Bronchial epithelial cell (primary cell): ENCODE measurements at places on chromosomes 6 and 20. TPM values are rescaled to one million over a fixed set of nuclear protein-coding genes. Genes with fewer than 3 reads are reported as not detected.

The OLIG3 gene
- total RNA-seq, result not detected in 2 replicates

The PRL gene
- total RNA-seq, result not detected in 2 replicates

The CGAS gene
- 3.6 and 3.9 TPM in 2 replicates for total RNA-seq

The BCAS1 gene
- 0.90 TPM in 1 of 2 replicates, not detected in the other for total RNA-seq

The CST11 gene
- not detected in 2 replicates for total RNA-seq

The RRAGD gene
- total RNA-seq, result 3.4 and 5.5 TPM in 2 replicates

GRCh38 chr6:106451439-106451838 is 90.9 kb downstream of the CRYBG1 start:
- DNase-seq, result peak; percentile 43

- DNase-seq, result peak; percentile 91
Measured at GRCh38 chr6:165556116-165556843, 106.8 kb downstream of the PDE10A start.

DNA sequence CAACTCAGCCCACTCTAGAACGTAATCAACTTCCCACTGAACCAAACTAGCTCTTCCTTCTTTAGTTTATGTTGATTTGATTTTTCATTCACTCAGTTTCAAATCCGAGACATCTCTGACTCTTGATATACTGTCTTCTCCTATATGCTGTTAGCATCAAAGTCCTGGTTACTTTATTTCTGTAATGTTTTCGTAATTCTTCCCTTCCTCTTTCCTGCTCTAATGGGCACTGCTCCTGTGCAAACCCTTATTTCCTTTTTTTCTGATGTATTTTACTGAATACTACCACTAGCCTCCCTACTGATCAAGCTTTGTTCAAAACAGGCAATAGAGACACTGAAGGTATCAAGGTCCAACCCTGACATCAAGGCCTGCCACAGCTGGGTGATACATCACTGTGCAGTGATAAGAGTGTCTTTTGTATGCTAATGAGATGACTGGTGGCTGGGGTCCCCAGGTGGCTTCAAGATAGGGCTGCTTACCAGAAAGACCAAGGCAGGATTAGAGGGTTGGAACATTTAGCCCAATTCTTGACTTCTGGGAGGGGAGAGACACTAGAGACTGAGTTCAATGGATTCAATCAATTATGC is 95.2 kb downstream of the KIF13A start:
- no peak for DNase-seq
